ENCODE measurements at places on chromosomes 12 and 14.

- no peak for DNase-seq
Observed at GRCh38 chr12:79696416-79696815, 5.7 kb upstream of the PAWR start.

- no peak for DNase-seq
Observed at GRCh38 chr12:29818916-29819623, 35.3 kb upstream of the TMTC1 start.

DNA sequence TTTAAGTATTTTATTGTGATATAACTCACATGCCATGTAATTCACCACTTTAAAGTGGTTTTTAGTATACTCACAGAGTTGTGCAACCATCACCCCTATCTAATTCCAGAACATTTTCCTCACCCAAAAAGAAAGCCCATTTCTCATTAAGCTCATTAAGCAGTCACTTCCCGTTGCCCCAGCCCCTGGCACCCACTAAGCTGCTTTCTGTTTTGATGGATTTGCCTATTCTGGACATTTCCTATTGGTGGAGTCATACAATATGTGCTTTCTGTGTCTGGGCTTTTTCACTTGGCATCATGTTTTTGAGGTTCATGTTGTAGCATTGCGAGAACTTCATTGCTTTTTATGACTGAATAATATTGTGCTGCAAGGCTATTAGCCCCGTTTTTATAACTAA lies 66.0 kb downstream of the ARL6IP4 start:
- DNase-seq = no peak

- no peak for DNase-seq
Observed at GRCh38 chr14:105337433-105337832, 22.9 kb downstream of the PACS2 start.

All from activated naive CD4-positive, alpha-beta T cell treated with anti-CD3 and anti-CD28 coated beads, Interleukin-2, amount 10 ng/mL, durations not matched to agents 7 days and 5 days (primary cell).